ENCODE measurements at places on chromosomes 2 and 18.

DNA sequence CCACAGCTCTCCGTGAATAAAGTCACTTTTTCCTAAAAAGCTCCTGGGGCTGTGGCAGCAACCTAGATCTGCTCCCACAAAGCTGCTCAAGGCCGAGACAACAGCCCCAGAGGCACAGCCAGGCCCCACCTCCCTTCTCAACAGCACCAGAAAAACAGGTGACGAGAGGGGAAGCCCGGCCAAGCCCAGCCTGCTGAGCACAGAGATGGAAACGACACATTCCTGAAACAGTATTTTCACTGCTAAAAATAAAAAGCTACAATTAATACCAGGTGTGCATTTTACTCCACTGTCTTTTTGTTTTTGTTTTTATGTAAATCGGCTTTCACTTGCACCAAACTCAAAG lies 199.3 kb downstream of the HDAC4 start:
- DNase-seq = no peak

- no peak for DNase-seq
Observed at GRCh38 chr2:112916145-112916571, 5.2 kb downstream of the IL37 start.

DNA sequence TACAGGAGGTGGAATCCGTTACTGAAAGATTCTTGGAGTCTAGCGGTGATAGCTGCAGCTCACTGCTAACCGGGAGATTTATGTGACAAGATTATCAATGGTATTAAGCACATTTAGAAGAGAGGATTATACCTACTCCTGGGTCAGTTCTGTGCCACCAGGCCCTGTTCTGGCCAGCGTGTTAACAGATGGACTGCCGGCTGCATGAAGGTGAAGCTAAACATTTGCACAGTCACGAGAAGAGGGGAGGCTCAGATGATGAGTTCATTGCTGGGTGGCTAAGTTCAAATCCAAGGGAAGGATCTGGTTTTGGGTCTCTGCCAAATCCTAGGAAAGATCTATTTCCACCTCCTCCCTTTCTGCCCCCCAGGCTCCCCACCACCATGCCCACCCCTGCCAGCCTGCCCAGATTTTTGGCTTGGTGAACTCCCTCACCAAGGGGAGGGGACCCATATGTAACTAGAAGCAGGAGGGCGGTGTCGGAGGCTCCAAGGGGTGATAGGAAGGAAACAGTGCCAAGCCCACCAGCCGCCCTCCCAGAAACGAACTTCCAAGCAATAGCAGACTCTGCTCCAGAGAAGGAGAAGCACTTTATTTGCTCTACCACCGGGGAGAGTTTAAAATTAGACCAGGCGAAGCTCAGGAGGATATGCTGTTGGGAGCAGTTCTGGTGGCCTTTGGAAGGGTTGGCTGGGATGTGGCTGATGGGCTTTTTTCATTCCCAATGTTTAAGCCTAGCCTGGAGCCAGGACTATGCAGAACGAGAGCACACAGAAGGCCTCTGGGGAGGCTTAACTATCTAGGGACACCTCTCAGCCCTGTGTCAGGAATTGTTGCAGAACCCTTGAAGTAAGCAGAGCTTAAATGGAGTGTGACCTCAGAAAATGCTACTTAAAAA lies 200.5 kb downstream of the KLHL29 start:
- no peak for DNase-seq

DNA sequence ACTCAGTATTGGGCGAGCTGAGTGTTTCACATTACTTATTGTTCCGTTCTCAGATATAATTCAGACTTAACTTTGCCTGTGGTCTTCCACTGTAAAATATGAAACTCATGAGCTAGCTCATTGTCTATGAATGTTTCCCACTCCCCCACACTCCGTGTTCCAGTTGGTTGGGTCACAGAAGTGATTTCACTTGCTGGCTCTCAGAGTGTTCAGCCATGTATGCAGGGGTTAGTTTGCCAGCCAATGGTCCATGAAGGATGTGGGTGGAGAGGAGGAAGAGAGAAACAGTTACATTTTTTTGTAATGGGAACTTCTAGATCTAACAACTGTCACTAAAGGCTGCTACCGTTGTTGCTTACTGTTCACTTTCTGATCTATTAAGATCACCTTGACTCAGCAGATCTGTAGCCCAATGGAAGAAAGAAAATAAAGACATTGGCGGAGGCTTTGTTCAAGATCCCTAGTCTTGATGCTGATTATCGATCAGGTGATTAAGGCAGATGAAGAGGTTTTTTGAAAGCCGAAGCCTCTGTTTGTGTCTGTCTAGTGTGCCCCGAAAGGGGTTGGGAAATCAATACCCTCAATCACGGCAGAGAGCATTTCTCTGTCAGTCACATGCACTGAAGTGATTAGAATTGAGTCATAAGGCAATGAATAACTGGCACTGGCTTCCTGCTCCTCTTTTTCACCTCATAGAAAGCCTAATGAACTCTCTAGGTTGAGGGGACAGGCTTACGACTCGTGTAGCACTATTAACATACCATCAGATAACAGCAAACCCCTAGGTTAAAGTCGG lies 279.7 kb upstream of the FIGN start:
- no peak for DNase-seq

DNA sequence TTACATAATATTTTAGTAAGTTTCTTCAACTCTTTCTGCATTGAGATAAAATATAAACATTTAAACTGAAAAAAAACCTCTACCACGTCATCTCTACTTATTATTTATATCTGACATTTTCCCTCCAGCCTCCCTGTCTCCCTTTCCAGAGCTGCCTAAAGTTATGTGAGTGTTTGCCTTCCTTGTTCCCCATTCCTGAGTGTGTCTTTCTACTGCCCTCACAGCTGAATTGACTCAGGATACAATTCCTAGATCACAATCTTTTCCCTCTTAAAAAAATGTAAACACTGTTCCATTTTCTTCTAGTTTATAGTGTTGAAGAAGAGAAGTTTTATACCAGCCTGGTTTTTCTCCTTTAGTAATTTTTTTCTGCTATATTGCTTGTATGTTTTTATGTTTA lies 5.3 kb downstream of the TRPM8 start:
- no peak for DNase-seq

DNA sequence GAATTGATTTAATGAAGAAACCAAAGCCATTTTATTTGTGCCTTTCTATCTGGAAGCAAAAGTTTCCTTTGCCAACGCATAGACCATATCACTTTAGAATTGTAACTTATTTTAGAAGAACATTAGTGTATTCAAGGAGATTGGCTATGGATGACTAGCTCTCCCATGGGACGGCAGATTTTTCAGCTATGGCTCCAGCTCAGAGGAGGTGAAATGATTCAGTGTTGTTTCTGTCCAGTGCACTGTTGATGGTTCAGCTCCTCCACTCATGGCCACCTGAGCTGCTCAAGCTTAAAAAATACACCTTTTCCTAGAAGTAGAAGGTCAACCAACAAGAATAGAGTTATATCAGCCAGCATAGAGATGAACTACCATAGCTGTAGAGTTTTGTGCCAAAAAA lies 1597.5 kb upstream of the PIK3C3 start:
- DNase-seq = no peak

DNA sequence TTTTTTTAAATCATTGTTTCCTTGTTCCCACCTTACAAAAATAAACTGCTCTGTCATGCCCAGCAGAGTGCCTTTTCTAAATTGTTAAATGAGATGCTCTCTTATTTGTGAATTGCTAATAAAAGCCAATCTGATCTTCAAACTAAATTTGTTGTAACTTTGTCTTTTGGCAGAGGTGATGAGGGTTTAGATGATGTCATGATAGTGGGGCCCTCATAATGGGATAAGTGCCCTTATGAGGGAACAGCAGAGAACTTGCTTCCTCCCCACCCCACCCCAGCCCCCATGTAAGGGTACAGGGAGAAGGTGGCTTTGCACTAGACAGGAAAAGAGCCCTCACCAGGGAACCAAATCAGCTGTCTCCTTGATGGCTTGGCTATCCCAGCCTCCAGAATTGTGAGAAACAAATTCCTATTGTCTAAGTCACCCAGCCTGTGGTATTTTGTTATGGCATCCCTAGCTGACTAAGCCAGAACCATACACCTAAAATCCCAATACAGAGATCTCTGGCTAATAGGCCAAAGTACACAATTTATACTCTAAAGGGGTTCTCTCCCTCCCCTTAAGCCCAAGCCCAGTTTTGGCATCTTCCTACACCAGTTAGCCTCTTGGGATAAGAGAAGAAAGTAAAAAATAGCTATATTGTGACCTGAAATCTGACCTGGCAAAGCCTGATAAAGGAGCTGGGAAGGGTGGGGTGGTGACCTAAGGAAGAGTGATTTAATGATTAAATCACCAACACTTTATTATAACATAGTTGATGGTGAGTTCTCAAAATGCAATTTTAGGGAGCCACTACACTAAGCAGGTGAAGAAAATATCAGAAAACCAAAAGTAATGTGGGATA lies 40.3 kb upstream of the HNRNPA3 start:
- DNase-seq = no peak

DNA sequence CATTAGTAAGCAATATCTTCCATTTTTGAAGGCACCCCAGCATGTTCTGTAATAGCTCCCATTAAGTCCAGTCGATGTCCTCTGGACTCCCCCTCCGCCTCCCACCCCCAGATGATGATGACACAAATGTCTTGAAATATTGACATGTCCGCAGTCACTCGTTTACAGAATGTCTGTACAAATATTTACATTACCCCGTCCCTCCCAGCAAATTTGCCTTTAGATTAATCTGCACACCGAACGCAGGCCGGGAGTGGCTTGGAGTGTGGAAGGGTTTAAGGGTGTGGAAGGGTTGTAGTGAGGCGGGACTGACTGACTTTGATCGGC lies 853 bp upstream of the OSBPL6 start:
- no peak for DNase-seq

DNA sequence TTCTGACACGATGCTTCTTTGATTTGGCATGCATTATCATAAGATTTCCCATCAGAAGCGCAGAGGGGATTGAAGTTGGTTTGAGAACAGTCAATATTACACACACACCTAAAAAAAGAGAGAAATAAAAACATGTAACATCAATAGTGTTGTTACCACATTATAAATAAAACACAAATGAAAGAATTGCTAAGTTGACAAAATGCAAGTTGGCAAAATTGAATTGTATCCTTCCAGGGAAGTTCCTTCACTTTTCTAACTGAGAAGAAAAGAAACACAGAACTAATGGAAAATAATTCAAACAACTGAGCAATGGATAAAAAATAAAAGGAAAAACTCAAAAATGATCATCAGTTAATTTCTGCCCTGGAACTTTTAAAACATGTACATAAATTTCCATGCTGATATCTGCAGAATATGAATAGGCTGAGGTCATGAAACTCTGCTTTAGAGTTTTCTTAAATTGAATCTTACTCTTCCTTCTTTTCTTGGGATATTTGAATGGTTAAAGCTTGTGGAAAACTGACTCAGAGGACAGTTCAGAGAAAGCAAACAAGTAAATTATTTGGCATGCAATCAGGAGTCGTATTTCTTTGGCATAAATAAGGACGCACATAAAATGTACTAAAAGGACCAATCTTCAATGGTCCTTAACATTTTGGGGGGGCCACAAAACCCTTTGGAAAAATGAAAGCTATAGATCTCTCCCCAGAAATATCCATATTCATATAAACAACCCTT lies 152.4 kb upstream of the CAVIN2 start:
- no peak for DNase-seq

DNA sequence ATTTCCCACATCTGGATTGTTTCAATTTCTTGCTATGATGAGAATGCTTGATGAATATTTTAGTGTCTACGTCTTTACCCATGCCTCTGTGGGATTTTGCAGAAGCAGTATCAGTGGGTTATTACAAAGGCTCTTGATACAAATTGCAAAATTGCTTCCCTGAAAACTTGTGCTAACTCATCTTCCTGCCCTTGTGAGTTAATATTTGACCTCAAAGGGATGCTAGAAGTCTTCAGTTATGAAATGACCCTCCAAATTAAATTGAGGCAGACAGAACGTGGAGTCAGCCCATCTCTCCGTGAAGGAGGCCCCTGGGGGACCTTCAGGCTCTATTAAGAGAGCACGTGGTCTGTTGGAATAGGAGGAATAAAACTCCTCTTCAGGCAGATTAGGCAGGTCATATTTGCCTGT lies 239.2 kb upstream of the HS6ST1 start:
- DNase-seq = no peak

- no peak for DNase-seq
Observed at GRCh38 chr2:237879058-237879430, 19.6 kb downstream of the RAMP1 start.

DNA sequence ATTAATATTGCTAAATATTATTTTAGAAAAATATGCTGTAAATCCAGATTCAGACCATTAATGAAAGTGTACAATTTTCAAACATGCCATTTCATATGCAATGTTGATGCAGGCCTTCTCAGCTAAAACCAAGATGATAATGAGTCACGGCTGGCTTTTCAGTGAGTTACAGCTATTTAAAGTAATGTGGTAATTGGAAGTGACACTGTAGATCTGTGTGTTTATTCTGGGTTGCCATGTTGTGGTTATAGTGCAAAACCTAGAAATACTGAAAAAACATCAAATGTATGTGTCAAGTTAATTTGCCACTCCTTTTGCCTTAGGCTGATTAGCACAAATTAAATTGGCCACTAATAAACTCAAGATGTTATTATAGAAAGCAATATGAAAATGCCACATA lies 506.6 kb downstream of the ERBB4 start:
- DNase-seq = no peak

- DNase-seq = no peak
Observed at GRCh38 chr18:34159691-34160185, 65.0 kb downstream of the NOL4 start.

DNA sequence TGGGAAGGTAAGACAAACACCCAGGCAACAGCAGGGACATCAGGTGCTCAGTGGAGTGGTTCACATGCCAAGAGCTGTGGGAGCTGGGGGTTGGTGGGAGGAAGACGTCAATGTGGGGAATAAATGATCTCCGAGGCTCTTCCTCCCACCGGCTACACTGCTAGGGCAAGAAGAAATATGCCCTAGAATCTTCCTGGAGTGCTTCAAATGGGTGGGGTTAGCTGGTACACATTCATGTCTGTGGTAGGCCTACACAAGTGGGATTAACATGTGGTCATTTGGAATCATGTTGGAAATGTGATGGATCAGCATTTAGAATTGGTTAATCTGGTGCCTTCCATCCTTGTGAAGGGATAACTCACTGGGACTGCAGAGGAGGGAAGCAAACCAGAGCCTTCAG lies 12.4 kb upstream of the ZFP36L2 start:
- DNase-seq = no peak

DNA sequence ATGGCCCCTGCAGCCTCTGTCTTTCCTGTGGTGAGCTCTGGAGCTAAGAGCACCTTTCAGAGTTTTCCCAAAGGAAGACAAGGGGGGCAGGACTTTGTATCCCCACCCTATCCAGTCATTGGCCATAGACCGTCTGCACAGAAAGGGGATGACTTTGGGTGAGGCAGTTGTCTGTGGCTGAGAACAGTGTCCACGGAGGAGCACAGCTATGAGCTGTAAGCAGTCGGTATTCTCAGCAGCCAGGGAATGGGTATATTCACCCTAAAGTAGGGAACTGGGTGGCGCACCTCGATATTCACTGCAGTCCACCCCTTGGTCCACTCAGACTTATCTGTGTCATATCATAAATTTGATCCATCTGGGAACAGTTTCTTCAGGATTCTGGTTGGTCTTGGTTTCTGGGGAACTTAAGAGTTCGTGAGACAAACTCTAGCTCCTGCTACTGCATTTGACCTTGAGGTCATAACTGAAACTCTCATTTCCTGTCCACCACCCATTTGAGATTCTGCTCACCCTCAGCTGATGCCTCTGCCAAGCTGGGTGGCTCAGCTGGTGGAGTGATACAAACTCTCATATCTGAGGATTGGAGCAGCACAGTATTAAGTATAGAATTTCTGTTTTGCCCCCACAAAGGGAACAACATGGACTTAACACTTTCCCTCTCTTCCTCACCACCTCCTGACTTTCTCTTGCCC lies 45.2 kb upstream of the SCG2 start:
- no peak for DNase-seq

GRCh38 chr2:109209412-109209811 lies 80.4 kb downstream of the SH3RF3 start:
- DNase-seq = no peak

- DNase-seq = no peak
Observed at GRCh38 chr2:158905341-158905740, 63.1 kb upstream of the TANC1 start.

Data from stimulated activated CD4-positive, alpha-beta T cell treated with anti-CD3 and anti-CD28 coated beads, Interleukin-12 subunit alpha, Interleukin-12 subunit beta, amount 100 ng/mL, for 24 hours (primary cell).